ENCODE measurements at places on chromosomes 6 and 20. TPM values are rescaled to one million over a fixed set of nuclear protein-coding genes. Genes with fewer than 3 reads are reported as not detected.

Gene IPCEF1
- total RNA-seq, result 10.9 TPM

Gene TENT5A
- 0.43 TPM for total RNA-seq

Gene MRPL18
- 83.7 TPM for total RNA-seq

DNA sequence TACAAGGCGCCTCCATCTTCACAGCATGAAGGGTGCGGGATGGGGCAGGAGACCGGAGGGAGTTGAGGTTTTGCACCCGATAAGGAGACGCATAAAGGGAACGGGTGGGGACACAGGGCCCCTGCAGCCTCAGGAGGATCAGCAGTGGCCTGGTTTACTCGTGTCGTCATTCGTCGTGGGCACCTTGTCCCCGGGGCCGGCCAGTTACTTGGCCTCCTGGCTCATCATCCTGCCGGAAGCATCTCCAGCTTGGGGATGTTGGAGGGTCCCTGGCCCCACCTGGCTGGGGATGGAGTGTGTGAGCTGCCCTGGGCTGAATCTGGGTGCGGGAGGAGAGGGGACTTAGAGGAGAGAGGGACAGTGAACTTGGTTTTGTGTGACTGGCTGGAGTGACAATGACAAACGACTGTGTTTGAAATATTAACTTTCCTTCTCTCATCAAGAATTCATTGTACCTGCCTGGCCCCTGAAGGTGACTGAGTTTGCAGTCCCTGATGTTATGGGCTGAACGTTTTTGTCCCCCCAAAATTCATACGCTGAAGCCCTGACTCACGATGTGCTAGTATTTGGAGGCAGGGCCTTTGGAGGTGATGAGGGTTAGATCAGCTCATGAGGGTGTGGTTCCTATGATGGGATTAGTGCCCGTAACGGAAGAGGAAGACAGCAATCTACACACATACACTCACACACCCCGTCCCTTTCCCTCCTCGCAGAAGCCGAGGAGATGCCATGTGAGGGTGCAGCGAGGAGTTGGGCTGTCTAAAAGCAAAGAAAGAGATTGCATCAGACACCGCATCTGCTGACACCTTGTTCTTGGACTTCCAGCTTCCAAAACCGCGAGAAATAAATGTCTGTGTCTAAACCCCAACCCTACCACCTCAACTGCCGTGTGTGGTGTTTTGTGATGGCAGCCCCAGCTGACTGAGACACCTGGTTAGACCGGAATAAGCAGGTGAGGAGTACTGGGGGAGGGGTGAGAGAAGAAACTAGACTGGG lies 65.0 kb upstream of the MAP3K4 start:
- DNase-seq, result no peak
- H3K27me3 ChIP-seq, result peaks cover 32% of the 10 kb centered on the region
- H3K4me3 ChIP-seq, result no peak overlapping the region
- H3K27ac ChIP-seq, result no peak overlapping the region
- H3K4me1 ChIP-seq, result peaks cover 2% of the 10 kb centered on the region
- H3K36me3 ChIP-seq, result no peaks in the 10 kb centered on the region

GRCh38 chr6:40774932-40775331 lies 187.8 kb upstream of the LRFN2 start:
- H3K4me3 ChIP-seq, result no peak overlapping the region
- H3K27me3 ChIP-seq, result peaks cover 11% of the 10 kb centered on the region
- H3K36me3 ChIP-seq, result no peaks in the 10 kb centered on the region
- H3K4me1 ChIP-seq, result no peaks in the 10 kb centered on the region

- peaks cover 1% of the 10 kb centered on the region for H3K27me3 ChIP-seq
- H3K36me3 ChIP-seq, result no peaks in the 10 kb centered on the region
- no peak for DNase-seq
- no peak overlapping the region for H3K27ac ChIP-seq
- H3K4me3 ChIP-seq, result no peak overlapping the region
Observed at GRCh38 chr6:169087443-169088041, 166.1 kb downstream of the THBS2 start.

GRCh38 chr6:154898821-154899220 lies 96.3 kb upstream of the TIAM2 start:
- H3K36me3 ChIP-seq, result peaks cover 8% of the 10 kb centered on the region
- no peak for DNase-seq
- H3K4me1 ChIP-seq, result no peaks in the 10 kb centered on the region
- H3K27me3 ChIP-seq, result no peaks in the 10 kb centered on the region
- H3K4me3 ChIP-seq, result no peak overlapping the region
- H3K27ac ChIP-seq, result no peak overlapping the region
